ENCODE measurements at places on chromosomes 3 and 15.

DNA sequence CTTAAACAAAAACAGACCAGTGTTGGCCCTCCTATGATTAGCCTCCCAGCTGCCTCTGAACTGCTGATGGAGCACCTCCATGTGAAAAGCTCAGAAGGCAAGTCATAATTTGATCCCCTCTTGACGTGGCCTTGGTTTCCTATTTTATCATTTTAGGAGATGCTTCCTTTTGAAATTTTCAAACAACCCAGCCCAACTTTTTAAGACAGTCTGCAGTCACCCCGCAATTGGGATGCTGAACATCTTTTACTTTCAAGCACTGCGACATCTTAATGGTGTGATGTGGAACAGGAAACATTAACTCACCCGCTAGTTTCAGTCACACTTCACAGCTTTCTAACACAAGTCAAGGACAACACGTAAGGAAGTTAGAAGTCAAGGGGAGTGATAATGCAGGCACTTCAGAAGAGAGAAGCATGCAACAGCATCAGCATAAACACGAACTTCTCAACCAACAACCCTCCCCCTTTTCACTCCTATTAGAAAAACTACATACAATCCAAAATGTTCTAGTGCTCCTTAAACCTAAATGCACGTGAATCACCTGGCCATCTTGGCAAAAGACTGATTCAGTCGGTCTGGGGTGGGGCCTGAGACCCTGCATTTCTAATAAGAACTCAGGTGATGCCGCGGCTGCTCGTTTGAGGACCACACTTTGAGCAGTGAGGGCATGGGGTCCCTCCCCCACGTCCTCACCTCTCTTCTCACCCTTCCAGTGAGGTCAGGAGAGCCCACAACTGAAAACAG is 161.5 kb downstream of the FOXP1 start:
- no peaks in the 10 kb centered on the region for H3K27me3 ChIP-seq
- H3K27ac ChIP-seq = no peak overlapping the region
- H3K36me3 ChIP-seq = no peaks in the 10 kb centered on the region
- H3K4me3 ChIP-seq = no peak overlapping the region

- no peaks in the 10 kb centered on the region for H3K36me3 ChIP-seq
- H3K27ac ChIP-seq = peak overlapping the region; percentile 87
- H3K4me3 ChIP-seq = no peak overlapping the region
- no peaks in the 10 kb centered on the region for H3K27me3 ChIP-seq
- peaks cover 5% of the 10 kb centered on the region for H3K4me1 ChIP-seq
These were observed 34.0 kb upstream of the HRH1 start for GRCh38 chr3:11120091-11120805.

- H3K27ac ChIP-seq = no peak overlapping the region
- peaks cover 29% of the 10 kb centered on the region for H3K4me1 ChIP-seq
- H3K36me3 ChIP-seq = no peaks in the 10 kb centered on the region
- no peak overlapping the region for H3K4me3 ChIP-seq
These were observed 2.4 kb downstream of the RASA2 start for GRCh38 chr3:141489203-141489602.

GRCh38 chr15:39022532-39023305 is 458.1 kb upstream of the RASGRP1 start:
- no peaks in the 10 kb centered on the region for H3K27me3 ChIP-seq
- no peak overlapping the region for H3K4me3 ChIP-seq
- H3K36me3 ChIP-seq = no peaks in the 10 kb centered on the region
- no peak for DNase-seq
- H3K27ac ChIP-seq = no peak overlapping the region

DNA sequence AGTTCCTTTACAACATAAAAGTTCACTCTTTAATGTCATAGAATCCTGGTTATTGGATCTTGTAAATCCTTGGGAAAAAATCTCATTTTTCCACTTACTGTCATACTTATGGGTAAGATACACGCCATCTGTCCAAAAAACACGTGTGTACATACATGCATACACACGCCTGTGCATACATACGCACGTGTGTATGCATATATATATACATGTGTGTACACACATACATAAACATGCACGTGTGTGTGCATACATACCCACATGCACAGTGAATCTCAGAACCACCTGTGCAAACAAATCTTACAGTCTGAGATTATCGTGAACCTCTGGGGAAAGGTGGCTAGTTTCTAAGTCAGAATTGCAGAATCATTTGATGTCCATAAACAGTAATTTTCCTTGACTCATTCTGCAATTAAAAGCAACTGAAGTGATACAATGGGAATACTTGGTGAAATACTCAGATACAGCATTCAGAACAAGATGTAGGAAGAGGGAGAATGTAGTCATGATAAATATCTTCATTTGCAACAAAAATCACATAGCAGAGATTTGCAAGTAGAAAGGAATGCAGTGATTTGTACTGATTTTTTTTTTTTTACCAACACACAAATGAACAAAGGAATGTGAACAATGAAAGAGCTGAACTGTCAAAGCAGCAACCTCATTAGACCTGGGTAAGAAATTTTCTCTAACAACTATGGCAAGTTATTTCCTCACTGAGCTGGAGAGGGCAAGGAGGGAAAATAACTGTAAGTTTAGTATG is 160.6 kb upstream of the POU1F1 start:
- no peaks in the 10 kb centered on the region for H3K4me1 ChIP-seq
- DNase-seq = no peak
- H3K27me3 ChIP-seq = no peaks in the 10 kb centered on the region
- H3K36me3 ChIP-seq = no peaks in the 10 kb centered on the region

- H3K27ac ChIP-seq = no peak overlapping the region
- H3K4me3 ChIP-seq = no peak overlapping the region
- no peak for DNase-seq
- no peaks in the 10 kb centered on the region for H3K27me3 ChIP-seq
- H3K36me3 ChIP-seq = no peaks in the 10 kb centered on the region
These were observed 14.7 kb upstream of the RPL29 start for GRCh38 chr3:52010431-52010830.

GRCh38 chr3:179970746-179971145 is 66.0 kb downstream of the PEX5L start:
- H3K4me3 ChIP-seq = no peak overlapping the region
- no peak overlapping the region for H3K27ac ChIP-seq
- H3K4me1 ChIP-seq = no peaks in the 10 kb centered on the region
- no peaks in the 10 kb centered on the region for H3K27me3 ChIP-seq

DNA sequence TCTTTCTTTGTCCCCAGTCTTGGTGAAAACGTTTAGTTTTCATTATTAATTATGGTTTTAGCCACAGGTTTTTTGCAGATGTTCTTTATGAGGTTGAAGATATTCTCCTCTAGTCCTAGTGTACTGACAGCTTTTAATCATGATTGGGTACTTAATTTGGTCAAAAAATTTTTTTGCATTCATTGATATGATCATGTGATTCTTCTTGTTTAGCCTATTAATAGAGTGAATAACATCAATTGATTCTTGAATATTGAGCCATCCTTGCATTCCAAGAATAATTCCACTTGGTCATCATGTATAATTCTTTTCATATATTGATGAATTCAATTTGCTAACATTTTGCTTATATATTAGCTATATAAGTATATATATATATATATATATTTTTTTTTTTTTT is 46.1 kb downstream of the IL16 start:
- H3K27me3 ChIP-seq = no peaks in the 10 kb centered on the region
- H3K36me3 ChIP-seq = no peaks in the 10 kb centered on the region
- no peak overlapping the region for H3K27ac ChIP-seq
- no peaks in the 10 kb centered on the region for H3K4me1 ChIP-seq
- no peak for DNase-seq
- H3K4me3 ChIP-seq = no peak overlapping the region

DNA sequence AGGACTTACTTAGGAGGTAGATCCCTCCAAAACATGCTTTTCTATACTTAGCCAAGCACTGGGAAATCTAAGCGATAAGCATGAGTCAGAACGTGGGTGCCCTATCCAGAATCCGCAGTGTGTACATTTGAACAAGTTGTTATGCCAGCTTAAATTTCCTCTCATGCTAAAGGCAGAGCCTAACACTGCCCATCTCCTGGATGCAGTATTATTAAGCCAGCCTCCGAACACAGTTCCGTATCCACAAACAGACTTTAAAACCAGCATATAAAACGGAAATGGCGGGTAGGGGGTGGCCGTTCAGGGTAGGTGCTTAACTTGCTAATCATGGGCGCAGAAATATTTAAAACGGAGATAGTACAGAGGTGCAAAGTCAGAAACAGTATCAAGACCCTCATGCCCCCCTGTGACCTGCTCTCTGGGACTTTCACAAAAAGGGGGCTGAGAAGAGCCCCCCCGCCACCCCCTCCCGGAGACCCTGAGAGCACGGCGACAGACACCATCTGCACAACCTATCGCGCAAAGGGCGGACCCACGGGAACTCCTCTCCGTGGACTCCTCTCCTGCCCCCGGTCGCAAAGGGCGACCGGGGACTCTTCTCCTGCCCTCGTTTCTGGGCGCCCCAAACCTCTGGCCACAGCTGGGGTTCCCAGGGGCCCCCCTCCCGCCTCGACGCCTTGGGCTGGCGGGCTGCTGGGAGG is 889 bp upstream of the LRRIQ4 start:
- no peaks in the 10 kb centered on the region for H3K36me3 ChIP-seq
- H3K4me1 ChIP-seq = no peaks in the 10 kb centered on the region
- no peaks in the 10 kb centered on the region for H3K27me3 ChIP-seq
- peak overlapping the region; percentile 74 for H3K4me3 ChIP-seq
- H3K27ac ChIP-seq = peak overlapping the region; percentile 31

DNA sequence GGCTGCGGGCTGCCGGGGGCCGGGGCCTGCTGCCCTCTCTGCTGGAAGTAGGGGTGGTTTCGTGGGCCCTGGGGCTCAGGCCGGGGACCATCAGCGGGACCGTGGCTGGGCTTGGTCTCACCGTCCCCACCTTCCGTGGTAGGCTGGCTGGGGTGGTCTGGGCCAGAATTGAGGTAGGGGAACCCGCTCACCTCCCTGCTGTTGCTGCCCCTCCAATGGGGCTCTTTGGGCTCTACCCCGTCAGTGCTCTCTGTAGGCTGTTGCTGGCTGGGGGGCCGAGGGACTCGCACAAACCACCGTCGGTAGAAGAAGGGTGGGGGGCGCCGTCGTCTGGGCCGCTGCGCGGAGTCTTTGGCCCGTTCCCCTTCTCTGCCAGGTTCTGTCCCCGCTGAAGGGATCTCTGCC is 23.4 kb downstream of the RGMA start:
- peaks cover 4% of the 10 kb centered on the region for H3K36me3 ChIP-seq
- no peak for DNase-seq
- H3K4me3 ChIP-seq = no peak overlapping the region
- no peak overlapping the region for H3K27ac ChIP-seq
- H3K27me3 ChIP-seq = no peaks in the 10 kb centered on the region

DNA sequence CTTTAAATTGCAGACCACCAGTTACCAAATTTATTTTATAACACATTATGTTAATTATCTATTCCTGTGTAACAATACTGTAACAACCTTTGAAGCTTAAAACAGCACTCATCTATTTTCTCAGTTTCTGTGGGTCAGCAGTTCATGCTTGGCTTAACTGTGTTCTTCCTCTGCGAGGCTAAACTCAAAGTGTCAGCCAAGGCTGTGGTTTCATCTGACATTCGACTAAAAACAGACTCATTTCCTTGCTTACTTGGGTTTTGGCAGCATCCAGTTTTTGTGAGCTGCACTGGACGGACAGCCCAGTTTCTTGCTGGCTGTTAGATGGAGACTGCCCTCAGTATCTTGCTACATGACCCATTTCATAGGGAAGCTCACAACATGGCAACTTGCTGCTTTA is 247.3 kb upstream of the KCNH8 start:
- no peak for DNase-seq
- no peak overlapping the region for H3K27ac ChIP-seq
- no peaks in the 10 kb centered on the region for H3K27me3 ChIP-seq
- H3K4me3 ChIP-seq = no peak overlapping the region
- H3K4me1 ChIP-seq = no peaks in the 10 kb centered on the region

DNA sequence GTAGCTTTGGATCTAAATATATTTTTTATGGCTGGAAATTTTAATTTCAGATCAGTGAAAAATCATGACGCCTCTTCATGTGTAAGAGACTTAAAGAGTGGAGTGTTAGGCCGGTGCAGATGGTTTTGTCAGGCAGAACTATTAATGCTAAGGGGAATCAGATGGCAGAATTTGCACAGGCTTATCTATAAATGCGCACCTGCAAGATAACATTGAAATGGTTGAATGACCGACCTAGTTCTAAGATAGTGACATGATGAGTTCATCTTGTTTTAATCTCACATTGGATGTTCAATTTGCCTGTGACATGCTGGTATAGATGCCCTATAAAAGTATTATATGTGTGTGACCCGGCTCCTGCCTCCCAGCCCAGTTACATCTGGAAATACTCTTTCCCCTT is 340.6 kb downstream of the FEZF2 start:
- H3K36me3 ChIP-seq = no peaks in the 10 kb centered on the region

Measured in thoracic aorta (tissue), 2 donors.